ENCODE measurements at places on chromosomes 1 and 21.

DNA sequence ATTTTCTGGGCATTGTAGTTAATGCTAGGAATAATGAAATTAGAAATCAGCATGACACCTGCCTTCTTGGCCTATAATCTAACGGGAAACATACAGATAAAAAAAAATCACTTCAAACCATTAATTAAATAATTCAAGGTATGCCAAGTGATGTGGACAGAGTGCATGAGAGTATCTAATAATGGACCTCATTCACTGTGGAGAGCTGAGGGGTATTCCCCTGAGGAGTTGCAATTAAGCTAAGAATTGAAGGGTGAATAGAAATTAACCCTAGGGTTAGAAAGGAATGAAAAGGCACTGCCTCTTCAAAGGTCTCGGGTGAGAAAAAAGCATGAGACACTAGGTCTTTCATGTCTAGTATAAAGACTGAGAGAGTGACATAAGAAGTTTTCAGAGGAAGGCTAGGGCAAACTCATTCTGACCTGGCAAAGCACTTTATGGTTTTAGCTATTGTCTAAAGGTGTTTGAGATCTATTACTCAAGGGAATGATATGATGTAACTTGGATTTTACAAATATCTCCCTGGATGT is 466.1 kb downstream of the KCNT2 start:
- DNase-seq, result no peak

DNA sequence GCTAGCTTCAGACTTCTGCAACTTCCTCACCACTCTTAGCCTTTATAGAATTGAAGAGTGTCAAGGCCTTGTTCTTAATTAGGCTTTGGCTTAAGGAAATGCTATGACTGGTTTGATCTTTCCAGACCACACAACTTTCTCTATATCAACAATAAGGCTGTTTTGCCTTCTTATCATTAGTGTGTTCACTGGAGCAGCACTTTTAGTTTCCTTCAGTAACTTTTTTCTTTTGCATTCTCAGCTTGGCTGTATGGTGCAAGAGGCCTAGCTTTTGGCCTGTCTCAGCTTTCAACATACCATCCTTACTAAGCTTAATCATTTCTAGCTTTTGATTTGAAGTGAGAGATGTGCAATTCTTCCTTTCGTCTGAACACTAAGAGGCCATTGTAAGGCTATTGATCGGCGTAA is 8.6 kb downstream of the PRKACB start:
- DNase-seq, result no peak

DNA sequence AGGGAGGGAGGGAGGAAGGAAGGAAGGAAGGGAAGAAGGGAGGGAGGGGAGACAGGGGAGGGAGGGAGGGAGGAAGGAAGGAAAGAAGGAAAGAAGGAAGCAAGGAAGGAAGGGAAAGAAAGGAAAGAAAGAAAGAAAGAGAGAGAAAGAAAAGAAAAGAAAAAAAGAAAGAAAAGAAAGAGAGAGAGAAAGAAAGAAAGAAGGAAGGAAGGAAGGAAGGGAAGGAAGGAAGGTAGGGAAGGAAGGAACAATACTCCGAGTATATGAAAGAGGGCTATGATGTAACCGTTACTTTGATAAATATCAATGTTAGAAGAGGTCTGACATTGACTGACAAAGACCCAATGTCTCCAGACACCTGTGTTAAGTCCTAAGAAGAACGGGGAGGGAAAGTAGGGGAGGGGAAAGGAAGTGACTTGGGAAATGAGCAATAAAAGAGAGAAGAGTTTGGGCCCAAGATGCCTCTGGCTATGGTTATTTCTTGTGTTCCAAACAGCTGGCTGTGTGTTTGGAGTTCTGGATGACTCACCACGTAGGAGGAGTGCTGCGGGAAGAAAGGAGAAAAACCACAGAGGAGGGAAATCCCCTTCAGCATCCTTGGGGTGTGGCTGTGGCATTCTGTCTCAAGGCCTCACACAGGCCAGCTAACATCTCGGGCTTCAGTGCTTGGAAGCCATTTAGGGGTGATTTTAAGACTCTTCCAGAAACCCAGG is 37.0 kb upstream of the RXRG start:
- no peak for DNase-seq

- no peak for DNase-seq
These were observed 71.0 kb downstream of the TOMM20 start for GRCh38 chr1:235057385-235058306.
